Thyroid gland (tissue), 4 donors: ENCODE measurements at places on chromosomes 13 and 19. TPM values are rescaled to one million over a fixed set of nuclear protein-coding genes. Genes with fewer than 3 reads are reported as not detected.

The KDM4B gene
- 44.3 TPM for total RNA-seq

The CEACAM18 gene
- not detected for total RNA-seq

The BEST2 gene
- not detected for total RNA-seq

The THAP8 gene
- total RNA-seq = 5.0 TPM

The PSG11 gene
- total RNA-seq = not detected

The AMER2 gene
- total RNA-seq = under 0.01 TPM

The EBI3 gene
- 1.0 TPM for total RNA-seq

The HSPB6 gene
- total RNA-seq = 17.3 TPM

The PPFIA3 gene
- 5.0 TPM for total RNA-seq

The TMPRSS9 gene
- not detected for total RNA-seq

DNA sequence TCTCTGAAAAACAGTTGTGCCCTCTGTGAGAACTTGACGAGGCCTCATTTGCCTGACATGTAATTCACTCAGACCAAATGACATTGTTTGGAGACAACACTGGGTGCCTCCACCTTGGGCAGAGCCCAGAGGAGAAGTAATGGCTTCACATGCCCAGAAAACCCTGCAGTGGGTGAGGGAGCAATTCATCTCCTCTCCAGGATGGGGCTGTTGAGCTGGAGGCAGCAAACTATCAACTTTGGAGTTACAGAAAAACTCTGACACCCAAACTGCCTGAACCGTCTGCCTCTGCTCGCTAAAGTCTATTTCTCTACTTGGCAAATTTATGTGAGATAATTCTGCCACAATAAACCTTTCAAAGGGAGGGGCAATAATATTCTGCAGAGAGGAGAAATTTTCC is 146.9 kb downstream of the DCLK1 start:
- no peak overlapping the region for H3K27ac ChIP-seq
- H3K27me3 ChIP-seq = no peaks in the 10 kb centered on the region
- no peak overlapping the region for H3K4me3 ChIP-seq
- H3K4me1 ChIP-seq = no peaks in the 10 kb centered on the region

DNA sequence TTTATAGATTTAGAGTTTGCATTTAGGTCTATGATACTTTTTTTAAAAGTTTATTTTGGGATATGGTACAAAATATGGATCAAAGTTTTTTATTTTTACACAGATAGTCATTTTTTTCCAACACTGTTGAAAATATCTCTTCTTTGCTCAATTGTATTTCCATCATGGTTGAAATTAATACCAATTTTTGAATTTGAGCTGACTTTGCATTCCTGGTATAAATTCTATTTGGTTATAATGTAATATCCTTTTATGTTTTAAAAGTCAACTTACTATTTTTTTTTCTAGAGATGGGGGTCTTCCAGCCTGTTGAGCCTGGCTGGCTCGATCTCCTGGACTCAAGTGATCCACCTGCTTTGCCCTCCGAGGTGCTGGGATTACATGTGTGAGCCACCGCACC is 620.1 kb downstream of the OLFM4 start:
- no peak for DNase-seq
- no peaks in the 10 kb centered on the region for H3K36me3 ChIP-seq
- H3K4me1 ChIP-seq = no peaks in the 10 kb centered on the region
- no peak overlapping the region for H3K27ac ChIP-seq

DNA sequence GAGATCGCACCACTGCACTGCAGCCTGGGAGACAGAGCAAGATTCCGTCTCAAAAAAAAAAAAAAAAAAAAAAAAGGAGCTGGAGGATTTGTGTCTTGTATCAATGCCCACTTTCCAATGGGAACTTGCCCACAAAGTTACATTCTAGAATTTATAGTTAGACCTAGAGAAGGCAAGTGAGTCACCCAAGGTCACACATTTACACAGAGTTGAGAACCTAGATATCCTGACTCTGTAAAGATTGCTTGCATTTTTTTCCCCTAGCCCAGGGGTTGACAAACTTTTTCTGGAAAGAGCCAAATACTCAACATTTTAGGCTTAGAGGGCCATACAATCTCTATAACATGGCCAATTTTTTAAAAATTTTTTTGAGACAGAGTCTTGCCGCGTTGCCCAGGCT is 7.7 kb upstream of the BRD4 start:
- no peak for DNase-seq
- H3K4me1 ChIP-seq = no peaks in the 10 kb centered on the region
- no peaks in the 10 kb centered on the region for H3K27me3 ChIP-seq
- H3K27ac ChIP-seq = no peak overlapping the region
- no peak overlapping the region for H3K4me3 ChIP-seq
- H3K36me3 ChIP-seq = no peaks in the 10 kb centered on the region

- no peaks in the 10 kb centered on the region for H3K27me3 ChIP-seq
- no peaks in the 10 kb centered on the region for H3K36me3 ChIP-seq
- no peak for DNase-seq
- H3K27ac ChIP-seq = no peak overlapping the region
- H3K4me3 ChIP-seq = peak overlapping the region; percentile 46
- peaks cover 19% of the 10 kb centered on the region for H3K4me1 ChIP-seq
Observed at GRCh38 chr19:58498316-58499020, 13.3 kb downstream of the SLC27A5 start.

- H3K27ac ChIP-seq = no peak overlapping the region
- no peak overlapping the region for H3K4me3 ChIP-seq
- no peak for DNase-seq
- H3K4me1 ChIP-seq = no peaks in the 10 kb centered on the region
- H3K36me3 ChIP-seq = no peaks in the 10 kb centered on the region
Observed at GRCh38 chr13:76222511-76222910, 586.4 kb downstream of the LMO7 start.

DNA sequence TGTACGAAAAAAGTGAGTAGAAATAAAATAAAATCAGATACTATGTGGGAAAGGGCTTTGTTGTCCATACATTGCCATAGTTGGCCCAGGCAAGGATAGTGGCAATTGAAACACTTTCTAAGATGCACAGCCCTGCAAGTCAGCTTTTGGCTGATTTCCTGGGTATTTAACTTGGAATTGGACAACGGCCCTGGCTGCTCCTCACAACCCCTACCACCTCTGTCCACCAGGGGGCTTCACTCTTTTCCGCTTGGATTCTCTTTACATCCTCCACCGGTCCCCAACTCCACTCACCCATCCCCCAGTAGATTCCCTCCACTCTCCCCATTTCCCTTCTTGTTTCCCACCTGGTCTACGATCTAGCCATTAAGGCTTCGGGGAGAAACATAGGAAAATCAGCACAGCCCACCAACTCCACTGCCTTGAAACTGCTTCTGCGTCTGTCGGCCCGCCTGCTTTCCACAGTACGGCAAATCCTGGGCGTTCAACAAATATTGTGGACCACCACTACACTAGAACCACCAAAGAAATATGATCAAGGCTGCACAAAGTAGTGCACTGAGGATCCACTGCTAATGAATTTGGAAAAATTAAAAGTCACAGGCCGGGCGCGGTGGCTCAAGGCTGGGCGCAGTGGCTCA is 48.6 kb upstream of the GTF3A start:
- H3K4me1 ChIP-seq = no peaks in the 10 kb centered on the region
- no peaks in the 10 kb centered on the region for H3K27me3 ChIP-seq
- peak; percentile 63 for DNase-seq

GRCh38 chr19:13762635-13763235 is 1.6 kb upstream of the MRI1 start:
- H3K27me3 ChIP-seq = no peaks in the 10 kb centered on the region
- no peak overlapping the region for H3K27ac ChIP-seq
- no peak for DNase-seq
- H3K4me3 ChIP-seq = no peak overlapping the region

- H3K4me1 ChIP-seq = no peaks in the 10 kb centered on the region
- H3K27me3 ChIP-seq = no peaks in the 10 kb centered on the region
- H3K27ac ChIP-seq = no peak overlapping the region
Observed at GRCh38 chr13:23140492-23140891, 40.3 kb upstream of the SGCG start.

DNA sequence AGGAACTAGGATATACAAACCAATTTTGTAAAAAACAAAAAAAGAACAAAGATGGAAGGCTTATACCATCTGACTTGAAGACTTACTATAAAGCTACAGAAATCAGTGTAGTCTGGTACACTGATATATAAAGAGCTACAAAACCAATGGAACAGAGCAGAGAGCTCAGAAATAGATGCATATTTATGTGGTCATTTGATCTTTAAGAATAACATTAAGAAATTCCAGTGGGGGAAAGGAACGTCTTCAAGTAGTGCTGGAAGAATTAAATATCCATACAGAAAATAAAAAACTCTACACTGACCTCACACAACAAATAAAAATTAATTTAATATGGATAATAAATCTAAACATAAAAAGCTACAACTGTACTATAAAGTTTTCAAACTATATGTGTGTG is 317.0 kb downstream of the ENOX1 start:
- no peak overlapping the region for H3K4me3 ChIP-seq
- H3K27ac ChIP-seq = no peak overlapping the region
- DNase-seq = no peak
- H3K36me3 ChIP-seq = no peaks in the 10 kb centered on the region
- no peaks in the 10 kb centered on the region for H3K4me1 ChIP-seq

- no peak overlapping the region for H3K4me3 ChIP-seq
- H3K4me1 ChIP-seq = peaks cover 64% of the 10 kb centered on the region
- H3K27me3 ChIP-seq = no peaks in the 10 kb centered on the region
- H3K27ac ChIP-seq = no peak overlapping the region
- H3K36me3 ChIP-seq = peaks cover 9% of the 10 kb centered on the region
- no peak for DNase-seq
Observed at GRCh38 chr19:10768369-10768768, 50.5 kb downstream of the DNM2 start.

DNA sequence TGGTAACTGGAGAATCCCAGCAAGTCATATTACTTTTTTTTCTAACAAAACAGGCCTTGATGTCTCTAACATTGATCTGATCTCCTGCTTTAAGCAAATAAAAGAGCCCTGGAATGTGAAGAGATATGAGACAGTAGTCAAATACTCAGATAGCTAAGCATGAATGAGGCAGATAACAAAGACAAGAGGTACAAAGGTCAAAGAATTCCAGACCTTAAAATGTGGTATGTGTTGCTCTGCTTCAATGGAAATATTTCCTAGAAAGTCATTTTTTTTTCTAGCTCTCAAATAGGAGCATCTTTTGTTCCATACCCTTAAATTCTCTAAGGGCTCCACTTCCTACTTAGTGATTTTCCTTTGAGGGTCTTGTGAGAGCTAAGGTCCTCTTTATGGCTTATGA is 54.6 kb downstream of the ZNF254 start:
- no peaks in the 10 kb centered on the region for H3K4me1 ChIP-seq
- H3K27ac ChIP-seq = no peak overlapping the region
- no peak overlapping the region for H3K4me3 ChIP-seq
- no peak for DNase-seq
- no peaks in the 10 kb centered on the region for H3K36me3 ChIP-seq
- H3K27me3 ChIP-seq = no peaks in the 10 kb centered on the region

- no peak overlapping the region for H3K27ac ChIP-seq
- H3K27me3 ChIP-seq = no peaks in the 10 kb centered on the region
- H3K4me3 ChIP-seq = no peak overlapping the region
- no peaks in the 10 kb centered on the region for H3K4me1 ChIP-seq
- H3K36me3 ChIP-seq = no peaks in the 10 kb centered on the region
Observed at GRCh38 chr13:107736170-107736569, 479.2 kb downstream of the LIG4 start.

DNA sequence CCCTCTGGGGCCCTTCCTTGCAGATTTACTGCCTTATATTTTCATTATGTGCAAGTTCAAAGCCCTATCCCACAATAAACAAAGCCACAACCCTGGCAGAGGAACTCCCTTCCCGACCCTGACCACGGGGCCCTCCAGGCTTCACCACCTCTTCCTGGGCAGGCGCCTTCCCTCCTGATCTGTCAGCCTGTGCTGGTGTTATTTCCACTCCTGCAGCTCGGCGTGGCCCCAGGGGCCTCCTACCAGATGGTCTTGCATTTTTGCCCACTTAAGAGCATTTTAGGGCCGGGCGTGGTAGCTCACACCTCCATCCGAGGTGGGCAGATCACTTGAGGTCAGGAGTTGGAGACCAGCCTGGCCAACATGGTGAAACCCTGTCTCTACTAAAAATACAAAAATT is 22.8 kb downstream of the SLC15A1 start:
- H3K4me3 ChIP-seq = no peak overlapping the region
- no peak overlapping the region for H3K27ac ChIP-seq
- no peaks in the 10 kb centered on the region for H3K27me3 ChIP-seq
- no peak for DNase-seq
- peaks cover 6% of the 10 kb centered on the region for H3K4me1 ChIP-seq

- peak overlapping the region; percentile 45 for H3K27ac ChIP-seq
- H3K27me3 ChIP-seq = no peaks in the 10 kb centered on the region
- H3K4me3 ChIP-seq = no peak overlapping the region
- H3K4me1 ChIP-seq = peaks cover 9% of the 10 kb centered on the region
- no peaks in the 10 kb centered on the region for H3K36me3 ChIP-seq
- DNase-seq = peak; percentile 2
Observed at GRCh38 chr13:41780715-41781706, 179.9 kb downstream of the VWA8 start.

- no peaks in the 10 kb centered on the region for H3K4me1 ChIP-seq
- H3K27me3 ChIP-seq = no peaks in the 10 kb centered on the region
- H3K36me3 ChIP-seq = no peaks in the 10 kb centered on the region
- no peak overlapping the region for H3K4me3 ChIP-seq
- no peak for DNase-seq
Observed at GRCh38 chr19:54507824-54508223, 5.2 kb downstream of the LAIR2 start.

GRCh38 chr19:48239120-48239519 is 16.6 kb downstream of the CARD8 start:
- no peaks in the 10 kb centered on the region for H3K27me3 ChIP-seq
- peaks cover 21% of the 10 kb centered on the region for H3K36me3 ChIP-seq
- no peaks in the 10 kb centered on the region for H3K4me1 ChIP-seq
- H3K27ac ChIP-seq = no peak overlapping the region
- no peak for DNase-seq

GRCh38 chr13:114027826-114028225 is 54.0 kb upstream of the C13orf46 start:
- peaks cover 12% of the 10 kb centered on the region for H3K4me1 ChIP-seq
- no peak for DNase-seq
- no peaks in the 10 kb centered on the region for H3K27me3 ChIP-seq
- no peaks in the 10 kb centered on the region for H3K36me3 ChIP-seq
- no peak overlapping the region for H3K27ac ChIP-seq
- no peak overlapping the region for H3K4me3 ChIP-seq

DNA sequence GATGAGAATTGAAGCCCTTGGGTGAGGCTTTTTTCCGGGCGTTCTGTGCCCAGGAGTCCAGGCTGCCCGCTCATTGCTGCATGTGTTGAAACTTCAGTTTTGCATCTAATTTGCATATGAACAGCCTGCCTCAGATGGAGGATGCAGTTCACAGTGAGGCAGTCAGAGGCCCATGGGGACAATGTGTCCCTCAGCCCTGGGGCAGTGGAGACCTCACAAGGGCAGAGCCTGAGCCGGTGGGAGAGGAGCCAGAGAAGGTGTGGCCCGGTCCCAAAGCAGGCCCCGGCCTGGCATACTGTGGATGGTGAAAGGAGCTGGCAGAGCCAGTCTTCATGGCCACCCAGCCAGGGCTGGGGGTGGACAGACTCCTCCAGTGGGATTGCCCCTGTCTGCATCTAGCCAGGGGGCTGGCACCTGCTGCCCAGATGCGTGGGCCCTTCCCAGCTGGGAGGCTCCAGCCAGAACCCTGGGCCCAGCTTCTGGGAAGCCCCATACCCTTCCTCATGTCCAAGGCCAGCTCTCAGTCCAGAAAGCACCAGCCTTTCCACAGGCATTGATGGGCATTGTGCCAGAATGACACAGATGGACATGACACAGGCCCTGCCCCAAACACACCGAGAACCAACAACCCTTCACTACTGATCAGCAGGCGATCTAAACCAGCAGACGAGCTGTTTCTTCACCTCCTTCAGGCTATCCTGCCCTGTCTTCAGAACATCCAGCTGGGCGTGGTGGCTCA is 32.9 kb upstream of the KCTD15 start:
- H3K4me1 ChIP-seq = peaks cover 3% of the 10 kb centered on the region
- no peak overlapping the region for H3K27ac ChIP-seq
- no peaks in the 10 kb centered on the region for H3K27me3 ChIP-seq
- no peak overlapping the region for H3K4me3 ChIP-seq
